Stimulated activated CD4-positive, alpha-beta T cell treated with anti-CD3 and anti-CD28 coated beads, TNF-alpha, amount 100 ng/mL, for 1 hour (primary cell): ENCODE measurements at places on chromosomes 3 and 15.

- no peak for DNase-seq
These were observed 36.3 kb upstream of the FBXL22 start for GRCh38 chr15:63560741-63561448.

GRCh38 chr15:51924156-51925068, 47.2 kb downstream of the LEO1 start:
- DNase-seq = no peak

DNA sequence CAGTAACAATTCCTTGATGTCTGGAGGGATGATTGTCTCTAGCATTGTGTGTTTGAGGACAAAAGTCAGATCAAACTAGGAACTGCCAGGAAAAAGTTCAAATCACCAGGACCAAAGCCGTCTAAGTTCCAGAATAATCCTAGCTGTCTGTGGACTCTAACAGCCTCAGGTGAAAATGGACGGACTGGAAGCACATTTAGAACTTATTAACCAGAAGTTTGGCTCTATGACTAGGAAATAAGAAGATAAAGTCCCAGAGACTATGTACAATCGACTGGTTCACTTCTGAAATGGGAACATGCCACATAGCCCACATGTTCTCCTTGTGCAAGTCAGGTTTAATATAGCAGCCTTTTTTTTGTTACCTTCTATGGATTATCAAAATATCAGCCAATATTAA, 50.6 kb upstream of the SGO1 start:
- DNase-seq = no peak

DNA sequence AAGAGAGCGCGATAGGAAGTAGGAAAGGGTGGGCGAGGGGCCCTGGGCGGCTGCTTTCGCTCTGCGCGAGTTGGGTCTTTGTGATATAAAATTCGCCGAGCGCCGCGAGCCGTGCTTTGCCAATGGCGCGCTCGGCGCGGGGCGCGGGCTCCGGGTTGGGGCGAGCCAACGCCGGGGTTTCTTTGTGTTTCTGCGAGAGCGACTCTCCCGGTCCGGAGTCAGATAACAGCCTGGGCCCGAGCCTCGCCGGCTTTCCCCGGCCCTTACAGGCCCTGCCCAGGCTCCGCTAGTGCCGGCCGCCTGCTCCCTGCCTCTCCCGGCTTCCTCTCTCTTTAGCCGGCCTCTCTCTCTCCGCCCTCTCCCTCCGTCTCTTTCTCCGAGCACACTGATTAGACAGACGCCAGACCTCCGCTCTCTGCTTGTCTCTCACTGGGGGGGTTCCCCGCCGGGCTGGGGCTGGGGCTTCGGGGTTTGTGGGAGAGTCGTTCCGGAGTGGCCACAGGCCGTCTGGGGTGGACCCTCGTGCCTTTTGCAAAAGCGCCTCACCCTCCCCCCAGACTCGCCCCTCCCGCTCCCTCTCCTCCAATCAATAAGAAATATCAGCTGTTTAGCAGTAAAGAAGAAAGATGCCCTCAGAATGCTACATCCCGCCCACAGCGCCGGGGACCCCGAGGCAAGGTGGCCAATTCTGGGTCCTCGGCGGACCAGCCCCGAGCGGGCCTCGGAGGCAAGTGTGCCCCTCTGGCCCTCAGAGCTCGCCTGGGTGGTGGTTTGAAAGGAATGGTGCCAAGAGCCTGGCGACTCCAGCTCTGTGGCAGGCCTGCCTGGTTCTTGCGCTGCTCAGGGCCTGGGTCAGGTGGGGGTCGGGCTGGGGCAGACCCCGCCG, 2.9 kb downstream of the NR2F2 start:
- DNase-seq = no peak

DNA sequence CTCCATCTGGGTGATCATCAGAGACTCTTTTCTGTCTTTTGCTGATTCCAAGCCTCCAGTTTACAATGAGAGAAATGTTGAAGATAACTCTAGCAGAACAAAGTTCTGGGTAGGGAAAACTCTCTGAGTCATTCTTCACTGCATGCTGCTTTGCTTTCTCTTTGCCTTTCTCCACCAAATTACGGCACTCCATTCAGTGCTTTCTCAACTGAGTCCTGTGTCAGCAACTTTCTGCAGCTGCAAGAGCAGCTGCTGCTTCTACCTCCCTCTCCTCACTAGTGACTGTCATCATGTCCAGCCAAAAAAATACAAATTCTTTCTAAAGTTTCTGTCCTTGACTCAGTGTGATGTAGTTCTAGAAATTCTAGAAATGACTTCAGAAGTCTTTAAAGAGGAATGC, 953.8 kb downstream of the IGSF11 start:
- no peak for DNase-seq

DNA sequence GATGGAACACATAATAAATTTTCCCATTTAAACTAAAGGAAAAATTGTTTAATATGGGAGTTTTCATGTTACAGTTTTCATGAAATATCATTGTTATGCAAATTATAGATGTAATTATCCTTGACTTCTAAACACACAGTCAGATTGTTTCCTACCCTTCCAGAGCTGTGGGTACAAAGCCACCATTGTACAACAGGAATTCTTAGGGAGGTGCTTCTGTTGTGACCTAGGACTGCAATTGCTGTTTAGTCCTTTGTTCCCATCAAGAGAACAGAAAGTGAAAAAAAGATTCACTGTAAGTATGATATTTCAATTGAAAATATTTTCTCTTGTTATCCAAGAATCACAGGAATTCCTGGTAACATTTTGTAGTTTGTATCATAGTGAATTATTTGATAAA, 455.3 kb upstream of the NAALADL2 start:
- DNase-seq = no peak

GRCh38 chr15:37031198-37031597, 69.2 kb downstream of the MEIS2 start:
- no peak for DNase-seq

DNA sequence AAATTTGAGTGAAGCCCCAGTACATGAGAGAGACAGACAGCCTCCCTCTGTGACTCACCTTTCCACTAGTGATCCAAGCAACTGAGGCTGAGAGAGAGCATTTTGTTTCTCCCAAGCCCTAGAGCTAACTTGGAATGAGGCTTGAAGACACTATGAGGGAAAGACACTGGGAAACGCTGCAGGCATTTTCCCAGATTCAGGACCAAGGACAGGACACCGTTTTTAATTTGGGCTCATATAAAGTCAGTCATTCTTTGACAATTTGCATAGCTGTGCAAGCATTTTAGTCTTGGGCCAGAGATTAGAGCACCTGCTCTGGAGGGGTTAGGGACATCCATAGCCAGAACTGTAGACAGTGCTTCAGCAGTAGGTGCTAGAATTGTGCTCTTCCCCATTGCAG, 249.0 kb downstream of the AGBL1 start:
- no peak for DNase-seq

DNA sequence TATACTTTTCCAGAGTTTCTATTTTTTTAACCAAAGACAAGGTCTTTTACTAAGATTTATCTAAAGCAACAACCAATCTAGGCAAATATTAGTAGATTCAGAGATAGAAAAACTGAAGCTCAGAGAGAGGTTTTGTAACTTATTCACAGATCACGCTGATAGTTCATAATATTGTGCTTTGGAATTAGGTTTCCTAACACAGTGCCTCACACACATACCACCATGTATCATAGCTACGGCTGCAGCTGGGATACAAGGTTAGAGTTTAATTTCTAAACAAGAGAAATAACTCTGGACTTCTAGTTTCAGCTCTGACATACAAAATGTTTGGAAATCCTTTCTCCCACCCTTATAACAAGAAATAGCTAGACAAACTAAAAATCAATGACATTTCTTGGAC, 565.7 kb downstream of the PYDC2 start:
- DNase-seq = no peak

DNA sequence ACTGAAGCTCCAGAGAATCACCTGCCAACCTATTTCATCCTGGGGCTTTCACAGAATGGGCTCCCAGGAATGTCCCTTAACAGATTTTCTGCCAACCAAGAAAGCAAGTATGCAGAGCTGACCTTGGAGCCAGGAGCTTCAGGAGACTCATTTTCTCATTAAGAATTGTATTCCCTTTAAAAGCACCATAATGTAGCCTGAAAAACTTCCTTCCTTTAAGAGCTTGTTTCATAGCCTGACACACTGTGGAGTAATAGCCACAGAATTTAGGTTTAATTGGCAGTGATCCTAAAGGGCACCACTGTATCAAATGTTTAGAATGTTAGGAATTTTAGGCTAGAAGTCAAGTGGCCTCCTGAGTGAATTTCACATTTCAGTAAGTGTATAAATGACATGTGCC, 309.8 kb downstream of the GBE1 start:
- no peak for DNase-seq

GRCh38 chr3:36166477-36166876, 213.8 kb upstream of the STAC start:
- no peak for DNase-seq

DNA sequence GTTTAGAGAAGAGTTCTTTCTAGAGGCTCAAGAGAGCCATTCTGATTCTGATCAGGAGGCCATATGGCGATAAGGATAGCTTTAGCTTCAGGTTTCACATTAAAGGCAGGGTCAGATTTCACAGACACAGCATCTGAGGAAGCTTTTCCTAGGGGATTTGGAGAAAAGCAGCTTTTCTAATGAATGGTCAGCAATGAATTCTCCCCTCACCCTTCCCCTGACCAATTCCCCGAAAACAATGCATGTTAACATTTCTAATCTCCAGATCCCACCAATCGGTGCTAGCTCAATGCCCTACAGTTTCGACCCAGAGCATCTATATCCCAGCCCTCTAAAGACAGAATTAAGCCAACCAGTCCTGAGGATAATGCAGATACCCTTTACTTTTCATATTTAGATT, 9.8 kb downstream of the AGBL1 start:
- DNase-seq = no peak
